ENCODE measurements at places on chromosomes 12 and 14.
A peak's percentile ranks its signal among the peaks of the same experiment; 100 is the strongest.

- no peak for DNase-seq
These were observed 163.5 kb downstream of the KITLG start for GRCh38 chr12:88416786-88417185.

- DNase-seq = no peak
These were observed 308.7 kb downstream of the RPAP3 start for GRCh38 chr12:47396902-47397663.

DNA sequence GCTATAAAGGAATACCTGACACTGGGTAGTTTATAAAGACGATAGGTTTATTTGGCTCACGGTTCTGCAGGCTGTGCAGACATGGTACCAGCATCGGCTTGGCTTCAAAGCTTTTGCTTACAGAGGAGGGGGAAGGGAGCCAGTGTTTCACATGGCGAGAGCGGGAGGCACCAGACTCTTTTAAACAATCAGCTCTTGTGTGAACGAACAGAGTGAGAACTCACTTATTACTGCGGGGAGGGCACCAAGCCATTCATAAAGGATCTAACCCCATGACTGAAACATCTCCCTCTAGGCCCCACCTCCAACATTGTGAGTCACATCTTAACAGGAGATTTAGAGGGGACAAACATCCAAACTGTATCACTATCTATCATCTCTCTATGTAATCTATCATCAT lies 227.4 kb downstream of the TMEM132D start:
- DNase-seq = no peak

- no peak for DNase-seq
These were observed 15.7 kb downstream of the KDM2B start for GRCh38 chr12:121565076-121565475.

DNA sequence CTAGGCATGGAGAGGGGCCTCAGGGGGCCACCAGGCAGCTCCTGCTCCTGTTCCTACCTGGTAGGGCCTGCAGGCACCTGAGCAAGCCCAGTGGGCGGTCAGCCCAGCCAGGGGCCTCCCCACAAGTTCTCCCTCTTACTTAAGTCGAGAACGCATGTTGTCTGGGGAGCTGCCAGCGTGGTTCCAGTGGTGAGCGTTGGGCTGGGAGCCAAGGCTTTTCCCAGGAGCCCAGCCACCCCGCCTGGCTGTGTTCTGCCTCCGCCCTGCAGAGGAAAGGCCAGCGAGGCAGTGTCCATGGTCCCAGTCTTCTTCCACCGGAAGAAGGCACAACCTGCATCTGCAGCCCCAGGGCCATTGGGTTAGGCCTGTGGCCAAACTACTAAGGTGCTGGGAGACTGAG lies 1.4 kb downstream of the C14orf180 start:
- no peak for DNase-seq

DNA sequence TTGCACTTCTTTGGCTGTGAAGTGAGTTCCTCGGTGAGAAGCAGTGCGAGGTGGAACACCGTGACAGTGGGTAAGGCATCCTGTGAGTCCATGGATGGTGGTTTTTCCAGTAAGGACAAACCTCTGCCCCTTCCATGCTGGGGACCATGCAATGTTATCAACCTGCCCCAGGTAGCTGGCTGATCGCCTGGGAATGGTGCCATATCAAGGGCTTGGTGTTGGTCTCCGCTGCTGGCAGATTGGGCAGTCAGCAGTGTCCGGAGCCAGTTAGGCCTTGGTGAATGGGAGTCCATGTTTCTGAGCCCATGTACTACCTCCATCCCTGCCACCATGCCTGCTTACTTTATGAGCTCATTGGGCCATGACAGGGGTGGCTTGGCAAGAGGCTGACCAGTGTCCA lies 114.7 kb upstream of the C14orf180 start:
- no peak for DNase-seq

DNA sequence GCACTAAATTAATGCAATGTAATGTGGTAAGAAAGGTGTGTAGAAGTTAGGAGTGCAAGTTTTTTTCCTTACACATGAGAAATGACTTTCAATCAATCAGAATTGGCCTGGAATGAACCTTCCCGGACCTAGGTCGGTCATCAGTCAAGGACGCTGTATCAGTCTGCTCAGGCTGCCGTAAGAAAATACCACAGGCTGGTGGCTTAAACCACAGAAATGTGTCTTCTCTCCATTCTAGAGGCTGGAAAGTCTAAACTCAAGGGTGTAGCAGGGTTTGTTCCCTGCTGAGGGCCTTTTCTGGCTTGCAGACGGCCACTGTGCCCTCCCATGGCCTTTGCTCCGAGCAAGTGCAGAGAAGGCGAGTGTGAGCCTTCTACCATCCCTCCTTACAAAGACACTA lies 86.6 kb upstream of the DYNC1H1 start:
- no peak for DNase-seq

DNA sequence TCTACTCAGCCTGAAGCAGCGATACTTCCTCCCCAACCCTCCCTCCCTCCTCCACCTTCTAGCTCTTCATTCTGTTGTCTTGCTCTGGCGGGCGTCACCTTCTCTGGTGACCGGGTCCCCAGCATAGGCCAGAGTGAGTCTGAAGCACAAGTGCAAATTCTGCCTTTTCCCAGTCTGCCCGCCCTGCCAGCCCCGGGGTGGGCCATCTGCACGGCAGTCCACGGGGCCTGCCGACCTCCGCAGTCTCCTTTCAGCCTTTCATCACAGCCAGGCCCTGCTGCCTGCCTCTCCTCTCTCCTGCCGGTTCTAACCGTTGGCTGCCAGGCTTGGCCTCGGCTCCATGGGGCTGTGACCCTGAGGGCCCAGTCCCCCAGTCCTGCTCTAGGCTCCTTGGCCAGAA lies 58.7 kb downstream of the TESC start:
- no peak for DNase-seq

DNA sequence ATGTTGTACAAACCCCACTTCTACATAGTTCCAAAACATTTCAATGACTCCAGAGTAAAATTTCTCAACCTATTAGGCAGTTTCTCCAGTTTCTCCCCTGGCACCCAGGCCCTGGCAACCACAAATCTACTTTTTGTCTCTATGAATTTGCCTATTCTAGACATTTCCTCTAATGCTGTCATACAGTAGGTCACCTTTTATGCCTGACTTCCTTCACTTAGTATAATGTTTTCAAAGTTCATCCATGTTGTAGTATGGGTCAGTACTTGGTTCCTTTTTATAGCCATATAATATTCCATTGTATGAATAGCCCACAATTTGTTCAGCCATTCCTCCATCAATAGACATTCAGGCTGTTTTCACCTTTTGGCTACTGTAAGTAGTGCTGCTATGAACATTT lies 67.0 kb downstream of the SPRING1 start:
- no peak for DNase-seq

DNA sequence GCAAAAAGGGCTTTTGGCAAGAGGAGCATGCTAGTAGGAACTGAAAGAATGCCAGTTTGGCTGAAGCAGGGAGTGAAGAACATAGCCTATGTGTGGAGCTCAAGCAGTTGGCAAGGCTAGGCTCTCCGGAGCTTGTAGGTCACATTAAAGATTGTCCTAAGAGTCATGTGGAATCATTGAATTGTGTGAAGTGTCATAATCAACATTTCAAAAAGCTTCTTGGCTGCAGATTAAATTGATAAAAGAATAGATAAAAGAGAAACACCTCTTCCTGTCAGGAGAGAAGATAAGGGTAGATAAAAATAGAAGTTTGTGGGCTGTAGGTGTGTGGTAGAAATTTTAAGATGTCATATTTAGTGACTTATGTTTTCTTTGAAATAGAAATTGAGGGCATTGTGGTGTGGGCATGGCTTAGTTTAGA lies 36.1 kb downstream of the CPSF6 start:
- peak; percentile 7 for DNase-seq

GRCh38 chr12:19084547-19084946 lies 45.0 kb upstream of the PLEKHA5 start:
- DNase-seq = no peak

GRCh38 chr12:15116086-15116485 lies 105.1 kb downstream of the RERG start:
- no peak for DNase-seq

DNA sequence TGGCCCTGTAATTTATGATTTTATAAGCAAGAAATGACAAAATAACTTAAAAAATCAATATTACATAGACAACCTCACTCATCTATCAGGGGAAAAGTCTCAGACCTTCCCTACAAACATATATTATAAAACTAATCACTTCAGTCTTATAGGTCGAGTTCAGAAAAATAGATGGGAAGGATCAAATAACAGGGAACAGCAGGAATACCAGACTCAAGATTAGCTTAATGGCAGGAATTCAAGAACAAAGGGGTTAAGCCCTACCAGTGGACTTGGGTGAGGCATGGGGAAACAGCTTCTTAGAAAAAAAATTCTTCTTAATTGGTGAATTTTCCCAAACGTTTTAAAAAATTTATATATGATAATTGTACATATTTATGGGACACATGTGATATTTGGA lies 51.6 kb upstream of the CRY1 start:
- DNase-seq = peak; percentile 7

DNA sequence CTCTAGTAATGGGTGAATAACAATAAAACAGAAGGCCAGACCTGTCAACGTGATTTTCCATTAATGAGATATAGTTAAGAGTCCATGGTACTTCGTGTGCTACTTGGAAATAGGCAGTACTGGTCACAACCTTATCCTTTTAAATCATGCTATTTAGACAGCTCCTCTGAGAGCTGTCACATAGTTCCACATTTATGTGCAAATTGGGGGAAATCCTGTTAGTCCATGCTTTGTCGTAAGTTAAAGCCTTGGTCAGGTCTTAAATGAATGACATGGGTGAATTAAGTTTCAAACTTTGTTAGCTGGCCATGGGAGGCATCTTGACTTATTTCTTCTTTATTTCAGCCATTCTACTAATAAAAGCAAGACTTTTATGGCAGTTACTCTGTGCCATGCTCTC lies 11.9 kb upstream of the BHLHE41 start:
- DNase-seq = no peak

GRCh38 chr12:125773033-125773640 lies 707.9 kb downstream of the AACS start:
- DNase-seq = no peak

DNA sequence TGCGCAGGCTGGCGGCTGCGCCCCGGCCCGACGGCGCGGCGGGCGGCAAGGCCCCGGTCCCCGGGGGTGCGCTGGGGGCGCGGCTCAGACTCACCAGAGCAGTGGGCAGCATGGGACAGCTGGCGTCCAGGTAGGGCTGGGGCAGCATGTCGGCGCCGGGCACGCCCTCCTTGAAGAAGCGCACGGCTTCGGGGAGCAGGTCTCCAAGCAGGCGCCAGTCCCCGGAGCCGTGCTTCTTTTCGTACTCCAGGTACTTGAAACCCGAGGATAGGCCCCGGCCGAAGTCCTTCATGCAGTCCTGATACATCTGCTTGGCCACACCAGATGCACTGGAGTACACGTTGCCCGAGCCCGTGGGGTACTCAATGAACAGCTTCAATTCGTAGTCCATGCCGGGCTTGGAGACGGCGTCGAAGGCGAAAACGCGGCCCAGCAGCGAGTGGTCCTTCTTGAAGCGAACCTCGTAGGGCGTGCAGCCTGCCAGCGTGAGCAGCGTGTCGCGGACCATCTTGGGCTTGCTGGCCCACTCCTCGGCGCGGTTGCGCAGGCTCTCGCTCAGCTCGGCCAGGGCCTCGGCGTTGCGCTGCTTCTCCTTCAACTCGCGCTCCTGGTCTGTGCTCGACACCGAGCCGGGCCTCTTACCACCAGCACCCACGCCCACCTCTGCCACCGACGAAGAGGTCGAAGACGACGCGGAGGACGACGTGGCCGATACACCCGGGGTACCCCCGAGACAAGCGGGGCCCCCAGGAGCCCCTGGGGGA lies 2.2 kb downstream of the IRF2BPL start:
- no peak for DNase-seq

DNA sequence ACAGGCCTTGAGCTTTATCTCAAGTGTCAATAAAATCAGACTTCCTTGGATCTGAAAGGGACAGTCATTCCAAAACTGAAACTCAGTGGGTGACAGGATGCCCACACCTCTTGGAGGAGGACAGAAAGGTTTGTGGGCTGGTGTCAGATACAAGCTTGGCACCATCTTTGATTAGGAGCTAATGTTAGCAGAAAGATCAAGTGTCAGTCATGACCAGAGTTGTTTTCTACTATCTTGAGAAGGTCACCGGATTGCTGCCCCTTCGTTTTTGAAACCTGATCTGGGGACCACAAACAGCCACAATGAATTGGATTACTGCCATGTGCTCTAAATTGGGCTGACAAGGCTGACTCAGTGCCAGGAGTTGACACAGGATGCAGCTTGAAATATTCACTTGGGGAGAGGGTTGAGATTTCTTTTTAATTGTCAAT lies 88.3 kb downstream of the OTOGL start:
- DNase-seq = peak; percentile 67

GRCh38 chr12:63298386-63298930 lies 147.5 kb upstream of the AVPR1A start:
- no peak for DNase-seq

DNA sequence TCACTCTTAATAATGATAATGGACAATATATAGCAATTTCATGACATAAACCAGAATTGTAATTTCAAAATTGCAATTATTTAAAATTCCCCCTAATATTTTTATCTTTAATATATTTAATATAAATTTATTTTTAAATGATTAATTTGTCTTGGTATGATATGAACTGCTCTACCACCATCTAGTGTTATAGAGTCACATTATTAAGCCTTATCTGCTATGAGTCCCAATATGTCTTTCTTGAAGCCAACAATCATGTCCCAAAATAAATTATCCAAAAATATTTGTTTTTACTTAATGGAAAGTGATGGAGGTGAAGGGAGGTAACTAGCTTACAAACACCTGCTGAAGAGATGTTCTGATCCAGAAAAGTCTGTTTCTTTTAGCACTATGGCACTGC lies 151.4 kb downstream of the KCNC2 start:
- no peak for DNase-seq

- DNase-seq = no peak
These were observed 2.0 kb downstream of the FOXN4 start for GRCh38 chr12:109307051-109307450.

DNA sequence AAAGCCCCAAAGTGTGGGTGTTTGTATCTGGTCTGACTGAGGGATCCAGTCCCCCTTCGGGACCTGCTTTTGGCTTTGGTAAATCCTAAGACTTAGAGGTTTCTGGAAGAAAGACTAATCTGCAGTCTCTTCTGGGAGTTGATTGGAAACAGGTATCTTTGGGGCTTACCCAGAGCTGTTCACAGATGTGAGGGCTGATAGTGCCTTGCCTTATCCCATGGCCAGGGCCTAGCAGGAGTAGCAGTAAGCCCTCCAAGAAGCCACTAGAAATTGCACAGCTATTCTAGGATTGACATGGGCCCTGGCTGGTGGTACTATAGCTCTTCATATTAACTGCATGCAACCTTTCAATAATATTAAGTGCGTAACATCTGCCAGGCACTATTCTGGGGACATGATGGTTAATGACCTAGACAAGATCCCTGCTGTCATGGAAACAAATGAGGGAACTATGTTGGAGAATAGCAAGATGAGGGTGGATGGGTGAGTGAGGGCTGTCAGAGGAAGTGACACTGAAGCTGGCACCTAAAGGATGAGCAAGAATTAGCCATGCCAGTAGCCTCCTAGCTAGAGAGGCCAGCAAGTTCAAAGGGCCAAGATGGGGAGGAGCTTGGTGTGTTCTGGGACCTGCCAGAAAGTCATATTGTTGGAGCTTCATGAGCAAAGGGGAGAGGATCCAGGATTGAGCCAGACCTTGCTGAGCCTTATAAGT lies 71.7 kb downstream of the CRADD start:
- DNase-seq = no peak
